ENCODE measurements at places on chromosomes 5 and 9. TPM values are rescaled to one million over a fixed set of nuclear protein-coding genes. Genes with fewer than 3 reads are reported as not detected.

- no peak for DNase-seq
These were observed 276.0 kb upstream of the MPDZ start for GRCh38 chr9:13555516-13555915.

DNA sequence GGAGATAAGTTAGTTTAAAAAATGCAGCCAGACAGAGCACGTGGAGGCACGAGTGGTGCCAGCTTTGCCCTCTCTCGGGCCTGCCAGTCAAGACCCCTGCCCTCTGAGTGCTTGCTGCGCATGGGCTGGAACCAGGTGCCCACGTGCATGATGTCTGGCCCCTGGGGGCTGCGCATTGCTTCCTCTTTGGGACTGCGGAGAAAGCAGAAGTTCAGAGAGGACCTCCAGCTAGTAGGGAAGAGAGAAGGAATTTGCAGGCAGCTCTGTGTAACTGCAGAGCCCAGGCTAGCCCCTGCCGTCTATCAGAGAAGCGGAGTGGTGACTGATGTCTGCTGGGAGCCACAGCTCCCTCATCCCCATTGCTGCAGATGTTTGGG, 9.7 kb upstream of the RNU6ATAC start:
- DNase-seq, result no peak

DNA sequence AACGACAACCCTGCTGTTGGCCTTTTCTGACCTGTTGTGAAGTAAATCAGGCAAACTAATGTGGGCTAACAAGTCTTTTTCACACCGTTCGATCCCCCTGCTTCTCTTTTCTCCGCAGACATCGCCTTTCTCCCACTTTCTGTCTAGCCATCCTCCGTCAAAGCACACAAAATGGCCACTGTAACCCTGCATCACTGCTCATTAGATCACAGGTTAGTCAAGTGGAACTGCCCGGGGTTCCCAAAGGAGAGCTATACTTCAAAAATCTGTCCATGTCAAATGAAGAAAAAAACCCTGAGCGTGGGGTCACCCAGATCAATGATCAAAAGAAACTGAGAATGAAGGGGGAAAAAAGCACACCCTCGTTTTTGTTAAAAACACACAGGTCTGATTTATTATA, 212.1 kb downstream of the ARL15 start:
- DNase-seq, result no peak

The CSF1R gene
- under 0.01 TPM for total RNA-seq

The LECT2 gene
- not detected for total RNA-seq

DNA sequence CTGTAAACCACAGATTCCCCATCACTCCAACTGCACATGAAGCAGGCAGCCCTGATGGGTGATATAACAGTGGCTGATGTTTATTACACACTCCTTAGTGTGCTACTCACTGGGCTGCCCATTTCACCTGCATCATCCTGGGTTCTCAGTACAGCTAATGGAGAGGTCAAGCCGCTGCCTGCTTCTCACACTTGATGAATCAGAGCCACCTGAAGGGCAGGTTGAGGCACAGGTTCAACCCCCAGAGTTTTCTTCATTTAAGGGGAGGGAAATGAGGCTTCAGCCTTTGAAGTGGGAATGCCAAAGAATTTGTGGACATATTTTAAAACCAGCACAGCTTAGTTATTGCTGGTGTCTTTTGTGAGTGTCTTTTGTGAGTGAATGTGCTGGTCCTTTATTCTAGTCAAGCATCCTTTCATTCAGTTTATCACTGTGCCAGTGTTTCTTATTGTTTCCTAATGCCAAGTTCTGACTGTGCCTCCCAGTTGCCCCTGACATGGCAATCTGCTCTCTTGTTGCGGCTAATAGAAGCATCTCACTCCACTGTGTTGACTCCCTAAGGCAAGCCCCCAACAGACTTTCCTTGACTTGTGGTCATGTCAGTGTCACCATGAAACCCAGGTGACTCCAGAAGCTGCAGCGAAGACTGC, 109.2 kb downstream of the FBXL7 start:
- no peak for DNase-seq

- peak; percentile 16 for DNase-seq
These were observed 175.8 kb downstream of the ADAMTS6 start for GRCh38 chr5:65305913-65306312.

- DNase-seq, result no peak
These were observed 6.7 kb upstream of the PDE6A start for GRCh38 chr5:149951138-149951749.

DNA sequence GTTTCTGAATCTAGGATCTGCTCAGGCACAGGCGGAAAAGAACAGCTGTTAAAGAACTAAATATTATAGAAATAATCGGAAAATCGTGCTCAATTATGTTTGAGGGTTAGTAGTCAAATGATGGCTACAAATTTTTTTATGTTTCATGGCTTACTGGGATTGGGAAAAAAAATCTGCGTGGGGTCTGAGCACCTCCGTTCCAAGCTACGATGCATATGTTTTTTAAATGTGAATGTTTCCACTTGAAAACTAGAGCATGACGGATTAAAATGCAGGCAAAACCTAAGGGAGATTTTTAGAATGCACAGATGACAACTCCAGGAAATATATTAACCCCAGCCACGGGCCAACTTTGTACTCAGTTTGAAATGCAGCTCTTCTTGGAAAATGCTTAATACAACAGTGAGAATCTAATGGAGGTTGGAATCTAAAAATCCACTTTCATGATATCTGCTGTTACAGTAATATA, 5.3 kb downstream of the OTP start:
- no peak for DNase-seq

The LMNB1 gene
- 31.6 TPM for total RNA-seq

GRCh38 chr5:7078101-7078500, 317.8 kb upstream of the ADCY2 start:
- no peak for DNase-seq

The CER1 gene
- not detected for total RNA-seq

The TMOD1 gene
- 0.97 TPM for total RNA-seq

GRCh38 chr5:147216552-147217154, 18.2 kb upstream of the STK32A start:
- peak; percentile 8 for DNase-seq

The IL13 gene
- not detected for total RNA-seq

The MLANA gene
- total RNA-seq, result not detected

GRCh38 chr9:133715866-133716563, 22.1 kb downstream of the SARDH start:
- peak; percentile 64 for DNase-seq

The TAF11L14 gene
- not detected for total RNA-seq

GRCh38 chr9:87707805-87708506, 18.0 kb upstream of the CTSL start:
- DNase-seq, result peak; percentile 61

- DNase-seq, result peak; percentile 88
These were observed 187.8 kb downstream of the FANCC start for GRCh38 chr9:95129476-95130291.

GRCh38 chr9:126293522-126293889, 33.1 kb upstream of the MVB12B start:
- no peak for DNase-seq

DNA sequence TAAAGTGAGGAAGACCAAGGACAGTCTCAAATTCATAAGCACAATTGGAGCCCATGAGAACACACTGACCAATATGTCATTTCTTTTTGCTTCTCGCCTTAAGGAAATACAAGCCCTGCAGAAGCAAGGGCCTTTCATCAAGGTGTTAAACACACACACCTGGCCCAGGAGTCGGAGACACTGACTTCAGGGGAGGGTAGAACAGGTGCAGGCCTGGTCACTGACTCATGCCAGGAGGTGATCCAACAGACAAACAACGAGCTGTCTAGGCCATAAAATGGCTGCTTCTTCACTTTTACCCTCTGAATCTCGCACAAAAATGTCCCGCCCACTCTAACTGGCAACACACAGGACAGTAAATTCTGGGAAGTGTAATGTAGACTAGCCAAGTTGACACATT, 62.7 kb downstream of the RGMB start:
- DNase-seq, result no peak

The PPIC gene
- total RNA-seq, result 42.5 TPM

- no peak for DNase-seq
These were observed 20.8 kb upstream of the LHFPL2 start for GRCh38 chr5:78669331-78669730.

GRCh38 chr5:125103459-125103858, 357.0 kb upstream of the ZNF608 start:
- DNase-seq, result no peak

DNA sequence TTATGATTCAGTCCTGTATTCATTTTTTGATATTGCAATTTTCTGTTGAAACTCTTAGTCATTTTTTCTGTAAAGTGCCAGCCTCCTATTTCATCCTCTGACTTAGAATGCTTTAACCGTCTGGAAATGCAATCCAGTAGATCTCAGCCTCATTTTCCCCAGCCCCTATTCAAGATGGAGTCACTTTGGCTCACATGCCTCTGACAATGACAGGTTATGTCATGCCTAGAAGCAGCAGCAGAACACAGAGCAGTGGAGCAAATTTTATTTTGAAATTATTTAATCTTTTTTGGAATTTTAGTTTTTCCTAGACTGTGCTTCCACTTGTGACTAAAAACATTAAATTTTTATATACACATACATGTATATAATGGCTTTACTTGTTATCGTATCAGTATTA, 1053.2 kb downstream of the TAF11L14 start:
- no peak for DNase-seq

The LHX6 gene
- not detected for total RNA-seq

The AFF4 gene
- 95.0 TPM for total RNA-seq

- DNase-seq, result peak; percentile 45
These were observed 49.4 kb downstream of the DRD1 start for GRCh38 chr5:175394601-175395000.

The THG1L gene
- total RNA-seq, result 21.6 TPM

DNA sequence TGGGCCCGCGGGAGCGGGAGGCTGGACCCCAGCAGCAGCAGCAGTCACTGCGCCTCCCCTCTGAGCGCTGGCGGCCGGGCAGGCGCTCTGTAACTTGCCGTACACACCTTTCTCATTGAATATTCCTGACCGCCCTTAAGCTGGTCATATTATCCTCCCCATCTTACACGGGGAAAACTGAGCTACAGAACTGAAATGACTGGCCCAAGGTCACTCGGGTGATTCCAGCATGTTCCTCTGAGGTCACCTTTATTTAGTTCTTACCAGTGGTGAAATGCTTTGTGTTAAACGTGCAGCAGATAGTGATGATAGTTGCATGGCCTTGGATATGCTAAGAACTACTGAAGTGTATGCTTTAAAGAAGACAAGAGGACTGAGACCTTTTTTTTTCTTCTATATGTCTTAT, 607 bp downstream of the UQCRQ start:
- no peak for DNase-seq

GRCh38 chr5:34061993-34062392, 19.0 kb upstream of the C1QTNF3 start:
- DNase-seq, result no peak

DNA sequence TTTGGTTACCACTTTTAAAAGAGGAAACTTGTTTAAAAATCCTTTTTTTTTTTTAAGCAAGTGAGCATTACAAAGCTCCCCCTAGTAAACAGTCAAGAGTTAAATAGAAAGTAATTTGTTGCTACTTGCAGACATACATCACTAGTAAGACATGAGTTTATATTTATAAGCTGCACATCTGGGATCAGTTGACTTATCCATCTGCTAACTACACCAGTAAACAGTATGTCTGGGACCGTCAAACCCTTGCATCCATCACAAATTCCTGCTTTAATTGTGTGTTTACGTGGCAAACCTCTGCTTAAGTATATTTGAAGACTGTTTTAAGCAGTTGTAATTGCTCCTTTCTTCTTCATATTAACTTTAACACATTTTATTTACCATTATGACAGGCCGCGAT, 146.8 kb downstream of the EBF1 start:
- DNase-seq, result peak; percentile 88

DNA sequence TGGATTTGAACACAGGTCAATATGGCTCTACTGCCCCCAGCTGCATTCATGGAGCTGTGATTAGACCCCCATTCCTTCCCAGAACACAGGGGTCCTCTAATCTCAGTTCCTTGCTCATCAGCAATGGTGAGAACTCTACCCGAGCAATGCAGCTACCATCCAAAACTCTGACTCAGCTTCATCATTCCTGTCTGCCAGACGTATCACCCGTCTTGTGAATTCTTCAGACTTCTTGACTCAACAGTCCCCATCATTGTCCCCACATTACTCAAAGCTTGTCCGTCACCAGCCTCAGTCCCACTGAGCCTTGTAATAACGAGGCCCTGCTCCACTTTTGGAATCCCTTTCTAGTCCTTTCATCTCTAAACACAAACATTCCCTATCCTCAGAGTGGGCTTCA, 36.3 kb upstream of the STX17 start:
- no peak for DNase-seq

- DNase-seq, result no peak
These were observed 39.4 kb downstream of the NNT start for GRCh38 chr5:43642428-43642827.

GRCh38 chr9:97831843-97832636, 21.0 kb upstream of the FOXE1 start:
- no peak for DNase-seq

The MSMP gene
- not detected for total RNA-seq

DNA sequence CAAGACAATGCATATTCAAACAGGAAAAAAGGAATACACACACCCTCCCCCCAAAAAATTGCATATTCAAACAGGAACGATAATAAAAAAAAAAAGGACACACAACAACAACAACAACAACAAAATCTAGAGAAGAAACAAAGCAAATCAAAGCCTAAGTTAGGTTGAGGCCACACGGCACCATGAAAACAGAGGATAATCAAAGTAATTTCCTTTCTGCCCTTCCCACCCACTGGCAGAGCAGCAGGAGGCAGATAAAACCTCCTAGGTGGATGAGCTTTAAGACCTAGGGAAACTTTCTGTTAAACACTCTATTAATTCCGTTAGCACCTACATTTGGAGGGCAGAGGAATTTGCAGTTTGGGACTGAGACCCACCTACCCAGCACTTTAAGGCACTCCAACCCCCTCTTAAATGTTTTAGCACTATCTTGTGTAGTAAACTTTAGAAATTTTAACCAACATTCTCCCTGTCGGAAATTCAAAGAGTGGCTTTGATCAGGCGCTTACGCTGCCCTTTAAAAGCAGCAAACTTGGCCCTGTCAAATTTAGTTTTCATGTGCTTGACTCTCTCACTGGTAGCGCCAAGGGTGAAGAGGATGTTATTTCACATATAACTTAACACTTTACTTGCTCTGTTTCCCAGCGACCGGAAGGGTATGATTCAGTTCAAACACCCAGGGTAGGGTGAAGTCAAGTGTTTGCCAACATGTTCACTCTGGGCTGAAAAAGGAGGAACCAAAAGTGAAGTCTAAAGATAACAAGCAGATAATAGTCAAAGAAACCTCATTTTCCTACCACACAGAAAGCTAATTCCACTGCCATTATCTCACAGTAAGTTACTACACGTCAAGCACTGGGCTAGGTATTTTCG, 9.2 kb downstream of the ENC1 start:
- peak; percentile 40 for DNase-seq

DNA sequence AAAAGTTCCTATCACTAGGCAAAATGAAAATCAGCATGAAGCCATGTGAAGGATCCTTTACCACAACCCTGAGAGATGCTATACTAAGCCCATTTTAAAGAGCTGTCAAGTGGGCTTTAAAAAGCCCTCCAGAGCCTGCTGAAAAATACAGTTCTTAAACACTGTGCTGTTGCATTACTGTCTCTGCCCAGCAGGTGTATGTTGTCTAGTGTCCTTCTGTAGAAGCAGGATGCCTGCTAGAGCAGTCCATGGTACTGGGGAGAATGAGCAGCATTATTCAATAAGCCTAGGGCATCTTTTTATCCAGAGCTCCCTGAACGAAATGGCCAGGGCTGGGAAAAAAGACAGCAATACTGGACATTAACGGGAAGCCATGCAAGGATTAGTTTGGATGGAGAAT, 126.2 kb upstream of the PLCXD3 start:
- peak; percentile 9 for DNase-seq

All from fibroblast of villous mesenchyme (primary cell).